SHP77 (cell line): ENCODE measurements at places on chromosomes 2 and 18.
A peak's percentile ranks its signal among the peaks of the same experiment; 100 is the strongest.

DNA sequence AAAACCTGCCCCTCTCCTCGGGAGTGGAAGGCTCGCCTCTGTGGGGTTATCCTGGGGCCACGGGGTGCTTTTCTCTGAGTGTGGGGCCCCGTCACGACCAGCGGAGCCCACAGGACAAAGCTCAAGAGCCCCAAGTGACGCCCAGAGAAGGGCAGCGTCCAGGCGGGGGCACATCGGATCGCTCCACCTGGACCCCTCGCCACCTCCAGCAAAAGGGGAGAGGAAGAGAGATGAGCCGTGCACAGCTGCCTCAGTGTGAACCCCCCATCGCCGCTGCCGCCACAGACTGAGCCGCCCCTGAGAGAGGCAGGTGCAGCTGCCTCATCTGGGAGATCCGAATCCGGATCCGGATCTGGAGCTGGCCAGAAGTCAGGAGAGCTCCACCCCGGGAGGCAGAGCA, 282.5 kb upstream of the PXDN start:
- no peak for DNase-seq

GRCh38 chr2:65186093-65186868, 41.4 kb upstream of the ACTR2 start:
- DNase-seq, result no peak

GRCh38 chr18:77487951-77488740, 238.5 kb downstream of the GALR1 start:
- DNase-seq, result no peak

DNA sequence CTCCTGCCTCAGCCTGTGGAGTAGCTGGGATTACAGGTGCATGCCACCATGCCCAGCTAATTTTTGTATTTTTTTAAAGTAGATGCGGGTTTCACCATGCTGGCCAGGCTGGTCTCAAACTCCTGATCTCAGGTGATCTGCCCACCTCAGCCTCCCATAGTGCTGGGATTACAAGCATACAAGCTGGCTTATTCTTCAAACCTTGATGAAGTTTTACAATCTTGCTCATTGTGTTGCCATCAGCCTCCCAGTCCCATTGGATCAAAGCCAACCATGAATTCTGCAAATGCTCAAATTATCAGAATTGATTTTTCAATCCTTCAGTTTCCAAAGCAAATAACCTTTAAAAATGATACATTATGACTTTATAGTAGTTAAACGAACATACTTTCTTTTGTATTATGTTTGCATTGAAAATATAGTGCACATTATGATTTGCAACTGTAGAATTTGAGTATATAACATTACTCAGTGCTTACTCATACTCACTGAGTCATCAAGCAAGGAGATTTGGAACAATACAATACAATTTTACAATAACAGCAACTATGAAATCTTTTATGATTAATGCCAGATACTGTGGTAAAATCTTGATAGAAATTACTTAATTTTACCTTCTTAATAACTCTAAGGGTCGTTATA, 1491.9 kb upstream of the CELF4 start:
- DNase-seq, result no peak

- DNase-seq, result peak; percentile 40
These were observed 749 bp downstream of the STK25 start for GRCh38 chr2:241507430-241508239.

GRCh38 chr2:120881981-120882788, 146.5 kb downstream of the GLI2 start:
- no peak for DNase-seq
